ENCODE measurements at places on chromosomes 6 and 20.

DNA sequence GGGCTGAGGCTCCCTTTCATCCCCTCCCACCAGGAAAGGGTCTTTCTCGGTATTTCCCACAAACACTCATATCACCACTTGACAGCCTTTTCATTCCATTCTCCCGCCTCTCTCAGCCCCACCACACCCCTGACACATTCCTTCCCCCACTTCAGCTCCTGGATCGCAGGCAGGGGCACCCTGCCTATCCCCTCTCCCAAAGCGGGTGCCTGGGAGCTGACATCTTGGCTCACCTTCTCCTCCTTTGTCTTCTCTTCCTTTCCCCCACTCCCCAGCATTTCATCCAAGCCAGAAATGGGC, 10.2 kb upstream of the VEGFA start:
- DNase-seq, result no peak

DNA sequence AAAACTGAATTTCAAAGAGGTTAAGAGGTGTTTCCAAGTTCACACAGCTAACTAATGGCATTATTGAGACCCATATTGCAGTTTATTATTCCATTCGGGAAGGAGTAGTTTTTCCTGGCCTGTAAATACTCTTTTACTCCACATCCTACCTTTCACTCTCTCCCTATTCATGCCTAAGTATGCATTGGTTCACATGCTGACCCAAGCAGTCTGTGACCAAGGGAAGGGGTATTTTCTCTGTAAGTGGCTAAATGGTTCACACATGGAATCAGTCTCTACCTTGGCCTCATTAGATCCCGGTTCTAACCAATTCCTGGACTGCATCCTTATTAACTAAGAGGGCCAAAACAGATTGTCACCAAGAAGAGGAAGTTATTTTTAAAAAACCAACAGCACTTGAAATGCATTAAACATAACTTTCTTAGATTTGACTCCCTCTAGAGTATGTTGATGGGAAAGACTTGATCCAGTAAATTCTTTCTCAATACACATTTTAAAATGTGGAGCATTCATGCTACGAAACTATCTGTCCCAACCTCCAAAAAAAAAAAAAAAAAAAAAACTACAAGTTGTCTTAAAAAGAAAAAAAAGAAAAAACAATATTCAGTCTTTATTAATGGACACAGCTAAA, 17.8 kb upstream of the RSPO3 start:
- DNase-seq, result no peak

DNA sequence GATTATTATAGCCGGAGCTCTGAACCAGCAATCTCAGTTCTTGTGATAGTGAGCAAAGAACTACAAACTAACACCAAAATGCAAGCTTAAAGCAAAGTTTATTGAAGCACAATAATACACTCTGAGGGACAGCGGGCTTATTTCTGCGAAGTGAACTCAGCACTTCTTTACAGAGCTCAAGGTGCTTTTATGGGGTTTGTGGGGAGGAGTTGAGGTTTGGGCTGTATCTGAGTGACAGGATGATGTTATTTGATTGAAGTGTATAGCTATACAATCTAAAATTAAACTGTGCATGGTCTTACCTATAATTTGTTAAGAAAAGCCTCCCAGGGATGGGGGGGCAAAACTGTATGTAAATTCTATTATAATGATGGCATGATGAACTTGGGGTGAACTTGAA, 1.0 kb upstream of the HFE start:
- DNase-seq, result no peak

GRCh38 chr6:160455541-160456213, 107.5 kb downstream of the SLC22A3 start:
- peak; percentile 29 for DNase-seq

DNA sequence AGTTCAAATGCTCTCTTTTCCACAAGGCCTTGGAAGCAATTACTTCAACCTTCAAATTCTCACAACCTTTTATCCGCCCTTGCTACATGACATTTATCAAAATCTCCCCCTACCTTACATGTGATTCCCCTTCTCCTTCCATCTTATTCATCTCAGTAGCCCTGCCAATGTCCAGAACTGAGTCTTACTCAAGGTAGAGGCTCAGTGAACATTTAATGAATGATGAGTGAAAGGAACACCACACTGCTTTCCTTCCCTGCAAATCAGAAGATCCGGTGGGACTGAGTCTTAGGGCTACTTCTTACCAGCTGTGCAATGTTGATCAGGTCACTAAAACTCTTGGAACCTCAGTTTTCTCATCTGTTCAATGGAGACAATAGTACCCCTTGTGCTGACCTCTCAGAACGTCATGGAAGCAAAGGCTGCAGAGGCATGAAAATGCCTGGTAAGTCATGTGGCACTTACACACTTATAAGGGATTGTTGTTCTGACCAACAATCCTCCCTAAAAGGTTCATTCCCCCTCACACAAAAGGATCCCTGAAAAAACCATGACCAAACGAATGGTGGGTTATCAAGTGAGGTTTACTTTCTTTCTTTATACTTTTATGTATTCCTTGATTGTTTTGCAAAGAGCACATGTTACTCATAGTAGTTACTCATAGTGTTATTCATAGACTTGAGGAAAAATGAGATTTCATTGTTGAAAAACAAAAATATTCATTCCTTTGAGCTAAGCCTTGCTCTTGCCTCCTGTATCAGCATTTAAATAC, 6.5 kb downstream of the MDGA1 start:
- no peak for DNase-seq

DNA sequence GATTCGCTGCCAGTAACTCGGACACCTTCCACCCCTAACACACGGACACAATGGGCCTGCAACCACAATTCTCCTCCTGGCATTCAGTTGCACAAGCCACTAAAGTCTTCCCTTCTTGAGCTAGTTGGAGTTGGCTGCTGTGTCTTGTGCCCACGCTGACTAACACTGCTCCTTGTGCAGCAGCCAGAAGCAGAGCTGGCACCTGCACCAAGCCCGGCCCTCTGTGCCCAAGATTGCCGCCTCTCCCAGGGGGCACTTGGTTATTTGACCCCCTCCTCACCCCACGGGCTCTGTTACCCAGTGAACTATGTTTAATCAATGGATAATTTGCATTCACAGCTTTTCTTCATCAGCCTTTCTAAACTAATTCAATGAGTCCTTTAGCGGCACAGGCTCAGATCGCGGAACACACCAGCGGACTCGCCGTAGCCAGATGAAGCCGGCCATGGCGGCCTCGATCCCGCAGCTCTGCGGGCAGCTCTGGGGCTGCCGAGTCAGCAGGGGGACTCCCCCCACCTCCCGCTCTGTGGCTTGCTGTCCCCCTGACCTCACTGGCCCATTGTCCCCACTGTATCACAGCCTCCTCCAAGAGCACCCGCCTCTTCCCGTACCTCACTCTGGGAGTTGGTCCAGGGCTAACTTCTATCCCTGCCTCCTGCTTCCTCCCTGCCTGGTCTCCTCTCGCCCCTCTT, 94.8 kb upstream of the AFDN start:
- no peak for DNase-seq

GRCh38 chr20:47785311-47785853, at the start of gene SULF2:
Gene SULF2, minus strand, starts transcription at chr20:47785481. Its CDS starts 28,118 bp downstream, at chr20:47757363.
- no peak for DNase-seq

- DNase-seq, result no peak
Observed at GRCh38 chr6:68040312-68040778, 594.7 kb upstream of the ADGRB3 start.

GRCh38 chr6:98324446-98324845, 509.9 kb upstream of the POU3F2 start:
- DNase-seq, result no peak

DNA sequence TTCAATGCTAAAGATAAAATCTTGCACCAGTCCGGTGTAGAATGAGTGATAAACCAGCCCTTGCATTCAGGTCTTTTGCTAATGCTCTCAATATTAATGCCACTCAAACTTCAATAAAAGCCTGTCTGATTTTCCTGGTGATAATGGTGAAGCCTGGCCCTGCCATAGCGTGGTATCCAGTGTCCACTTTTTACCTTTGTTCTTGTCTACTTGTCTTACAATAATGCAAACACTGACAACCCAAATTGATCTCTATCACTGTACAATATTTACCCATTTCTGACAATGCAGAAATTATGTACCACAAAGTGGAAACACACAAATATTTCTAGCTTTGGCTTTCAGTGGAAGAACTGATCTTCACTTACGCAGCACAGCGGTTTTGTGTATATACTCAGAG, 189.1 kb downstream of the ZDHHC14 start:
- DNase-seq, result peak; percentile 29

DNA sequence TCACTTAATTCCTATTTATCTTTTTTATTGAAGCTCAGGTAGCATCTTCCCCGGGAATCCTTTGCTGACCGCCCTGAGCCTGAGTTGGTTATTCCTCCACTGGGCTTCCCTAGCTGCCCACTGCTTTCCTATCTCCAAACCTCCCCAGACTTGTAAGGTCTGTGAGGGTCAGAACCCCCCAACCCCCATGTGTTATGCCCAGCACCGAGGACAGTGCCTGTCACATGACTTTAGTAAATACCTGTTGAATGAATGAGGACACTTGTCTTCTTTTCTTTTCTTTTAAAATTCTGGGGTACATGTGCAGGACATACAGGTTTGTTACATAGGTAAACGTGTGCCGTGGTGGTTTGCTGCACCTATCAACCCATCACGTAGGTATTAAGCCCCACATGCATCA, 105.9 kb downstream of the UST start:
- no peak for DNase-seq

GRCh38 chr6:118893064-118893806, 717 bp upstream of the ASF1A start:
- peak; percentile 83 for DNase-seq

DNA sequence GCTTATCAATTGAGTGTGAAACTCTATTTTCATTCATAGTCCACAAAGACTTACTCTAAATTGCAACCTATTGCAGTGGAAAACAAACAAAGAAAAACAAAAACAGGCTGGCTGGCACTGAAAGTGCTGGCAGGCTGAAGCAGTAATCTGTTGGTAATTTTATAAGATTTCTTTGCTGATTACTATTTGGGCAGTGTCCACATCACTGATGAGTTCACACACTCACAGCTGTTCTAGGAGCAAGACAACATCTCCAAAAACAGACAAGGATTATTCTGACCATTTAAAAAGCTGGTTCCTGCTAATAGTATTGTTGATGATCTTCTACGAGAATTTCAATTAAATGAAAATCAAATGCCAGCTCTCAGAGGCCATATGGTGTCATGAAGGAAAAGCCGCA, 26.9 kb downstream of the MARCKS start:
- DNase-seq, result no peak

- DNase-seq, result no peak
Observed at GRCh38 chr20:51211191-51211590, 188.3 kb upstream of the KCNG1 start.

GRCh38 chr6:139888681-139889122, 514.3 kb upstream of the CITED2 start:
- DNase-seq, result no peak

- no peak for DNase-seq
Observed at GRCh38 chr6:2579804-2580570, 170.7 kb downstream of the MYLK4 start.

- no peak for DNase-seq
Observed at GRCh38 chr6:109239651-109240321, 142.5 kb downstream of the CD164 start.

GRCh38 chr6:136127873-136128272, 122.2 kb downstream of the MTFR2 start:
- no peak for DNase-seq

DNA sequence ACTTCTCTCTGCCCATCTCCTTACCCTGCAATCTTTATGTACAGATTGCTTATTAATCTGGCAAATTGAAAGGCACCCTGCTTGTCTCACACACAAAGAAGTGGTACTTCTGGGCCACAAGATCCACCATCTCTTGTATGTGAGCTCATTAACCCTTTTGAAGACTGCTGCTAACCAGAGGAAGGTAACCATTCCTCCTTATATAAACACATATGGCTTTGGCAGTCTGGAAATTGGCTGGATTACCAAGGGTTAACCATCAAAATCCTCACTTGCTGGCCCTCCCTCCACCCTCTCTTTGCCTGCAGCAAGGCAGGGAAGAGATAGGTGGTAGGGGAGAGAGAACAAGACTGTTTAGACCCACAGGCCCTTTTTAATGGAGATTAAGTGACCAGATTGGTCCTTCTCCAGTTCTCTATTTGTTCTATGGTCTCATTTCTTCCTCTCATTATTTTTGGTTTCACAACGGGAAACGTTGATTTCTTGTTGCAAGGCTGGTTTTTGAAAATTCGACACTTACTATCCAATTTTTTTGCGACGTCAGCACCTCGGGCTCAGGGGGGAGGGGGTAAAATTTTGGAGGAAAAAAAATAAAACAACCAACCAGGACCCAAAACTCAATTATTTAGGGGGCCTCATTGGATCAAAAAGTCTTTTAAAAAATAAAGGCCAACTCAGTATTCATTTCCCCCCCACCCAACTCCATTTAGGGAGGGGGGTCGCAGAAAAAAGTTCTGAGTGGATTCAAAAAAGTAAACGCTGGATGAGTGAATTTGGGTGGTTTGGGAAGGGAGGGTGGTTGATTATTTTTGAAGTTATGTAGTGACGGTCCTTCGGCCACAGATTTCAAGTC, 859 bp downstream of the PPP1R10 start:
- DNase-seq, result peak; percentile 75

DNA sequence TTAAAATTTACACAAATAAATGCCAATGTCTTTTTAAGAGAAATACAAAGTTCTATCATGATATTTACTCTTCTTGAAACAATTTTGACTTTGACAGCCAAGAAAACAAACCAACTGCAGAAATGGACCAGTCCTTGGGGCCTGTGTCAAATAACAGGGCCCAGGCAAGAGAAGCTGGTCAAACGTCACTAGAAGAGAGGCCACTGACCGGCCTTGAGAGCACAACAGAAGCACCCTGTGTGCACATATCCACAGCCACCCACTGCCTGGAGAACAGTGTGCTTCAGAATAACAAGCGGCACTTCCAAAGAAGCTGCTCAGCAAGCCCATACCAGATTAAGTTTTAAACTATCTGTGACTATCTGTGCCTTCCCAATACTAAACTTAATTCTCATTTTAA, 14.8 kb downstream of the APMAP start:
- no peak for DNase-seq

DNA sequence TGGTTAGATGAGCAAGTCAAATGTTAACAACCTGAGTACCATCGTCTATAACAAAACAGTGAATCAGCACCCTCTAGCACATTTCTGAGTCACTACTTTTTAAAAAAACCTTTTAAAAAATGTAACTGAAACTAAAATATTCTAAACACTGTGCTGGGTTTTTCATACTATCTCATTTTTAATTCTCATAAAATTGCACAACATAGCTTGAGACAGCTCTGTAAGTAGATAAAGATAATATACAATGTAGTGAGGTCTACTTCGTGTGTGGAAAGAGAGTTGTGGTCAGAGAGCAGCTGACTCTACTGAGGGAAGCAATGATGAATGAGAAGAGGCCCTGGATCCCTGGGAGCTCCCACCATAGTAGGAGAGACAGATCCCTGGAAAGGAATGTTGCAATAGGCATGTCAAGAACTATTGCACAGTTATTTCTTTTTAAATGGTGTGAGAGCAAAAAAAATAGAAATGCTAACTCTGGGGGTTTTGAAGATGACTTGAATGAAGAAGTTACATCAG, 13.6 kb upstream of the CALHM6 start:
- DNase-seq, result peak; percentile 53

Data from NCI-H2029 (cell line).